ENCODE measurements at places on chromosomes 7 and 10.

- no peak for DNase-seq
Measured at GRCh38 chr10:129114588-129114987, 352.5 kb upstream of the MGMT start.

DNA sequence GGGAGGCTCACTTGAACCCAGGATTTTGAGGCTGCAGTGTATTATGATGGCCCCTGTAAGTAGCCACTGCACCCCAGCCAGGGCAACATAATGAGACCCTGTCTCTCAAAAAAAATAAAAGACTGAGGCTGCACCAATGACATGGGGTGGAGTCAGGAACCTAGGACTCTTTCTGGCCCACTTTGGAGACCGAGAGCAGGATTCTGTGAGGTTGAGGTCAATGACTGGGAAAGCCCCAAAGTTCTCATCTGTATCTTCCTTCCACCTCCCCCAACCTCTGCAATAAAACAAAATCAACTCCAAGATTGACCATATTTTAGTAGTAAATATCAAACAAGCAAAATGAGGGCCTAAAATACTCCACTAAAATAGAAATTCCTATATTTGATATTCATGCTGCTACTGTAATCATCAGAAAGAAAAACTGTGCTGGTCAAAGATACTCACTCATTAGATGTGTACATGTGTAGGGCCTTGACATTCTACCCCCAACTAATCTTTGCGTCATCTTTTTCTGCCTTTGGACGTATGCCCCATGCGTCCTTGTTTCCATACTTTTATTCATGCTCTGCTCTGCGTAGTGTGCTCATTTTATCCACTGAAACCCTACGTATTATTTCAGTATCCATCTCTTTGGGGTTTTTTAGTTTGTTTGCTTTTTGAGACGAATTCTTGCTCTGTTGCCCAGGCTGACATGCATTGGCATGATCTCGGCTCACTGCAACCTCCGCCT lies 23.8 kb downstream of the WBP1L start:
- no peak for DNase-seq

DNA sequence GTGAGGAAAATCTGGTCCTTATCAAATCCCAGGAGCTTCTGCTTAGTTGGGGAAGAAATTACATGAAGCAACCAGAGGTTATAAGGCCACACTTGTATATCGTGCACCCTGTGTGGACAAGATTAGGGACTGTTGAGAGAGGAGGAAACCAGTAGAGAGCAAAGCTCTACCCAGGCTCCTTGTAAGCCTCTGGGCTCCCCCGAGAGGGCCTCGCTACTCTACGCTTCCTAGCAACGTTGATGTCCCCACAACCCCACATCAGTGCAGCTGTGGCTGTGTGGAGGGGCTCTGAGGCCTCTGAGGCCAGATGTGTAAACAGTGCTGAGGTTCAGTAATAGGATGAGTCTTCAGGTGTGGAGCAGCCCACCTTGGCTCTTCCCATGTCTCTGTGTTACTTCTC lies 16.0 kb downstream of the HIF1AN start:
- no peak for DNase-seq

GRCh38 chr7:80859272-80859970 lies 59.4 kb downstream of the SEMA3C start:
- DNase-seq = no peak

DNA sequence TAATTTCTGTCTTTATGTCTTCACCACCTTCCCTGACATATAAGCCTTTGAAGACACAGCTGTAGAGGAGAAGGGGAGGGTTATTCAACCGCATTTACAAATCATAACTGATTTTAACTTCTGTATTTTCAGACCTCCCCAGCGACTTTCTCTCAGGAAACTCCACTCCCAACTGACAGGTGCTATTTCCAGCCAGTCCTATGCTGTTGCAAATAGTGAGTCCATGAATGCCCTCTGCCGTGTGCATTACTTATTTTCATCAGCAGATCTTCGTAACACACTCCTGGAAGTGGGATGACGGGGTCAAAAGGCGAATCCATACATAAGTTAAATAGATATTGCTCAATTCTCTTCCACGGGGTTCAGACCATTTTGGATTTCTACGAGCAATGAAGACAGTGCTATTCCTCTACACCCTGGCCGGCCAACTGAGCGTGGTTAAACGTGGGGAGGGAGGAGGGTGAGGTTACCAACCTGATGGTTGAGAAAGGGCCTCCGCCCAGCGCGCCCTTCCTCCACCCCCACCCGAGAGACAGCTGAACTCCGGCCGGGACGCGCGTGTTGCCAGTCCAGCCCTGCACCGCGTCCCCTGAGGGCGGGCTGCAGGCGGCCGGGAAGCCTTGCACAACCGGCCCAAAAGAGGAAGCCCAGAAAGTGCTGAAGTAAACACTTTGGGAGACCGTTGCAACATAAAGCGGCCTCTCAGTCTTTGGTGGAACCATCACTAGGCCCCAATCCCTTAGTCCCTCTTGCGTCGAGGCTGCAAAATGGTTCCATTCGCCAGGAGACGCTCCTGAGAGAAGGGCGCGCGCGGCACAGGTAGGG lies at the start of gene APBB1IP:
Gene APBB1IP, plus strand, starts transcription at position 705 of the 825 bp plus-strand sequence. CDS start 53,986 bp downstream, outside the sequence.
- no peak for DNase-seq

GRCh38 chr7:2196381-2197378 lies 36.1 kb downstream of the MAD1L1 start:
- no peak for DNase-seq

DNA sequence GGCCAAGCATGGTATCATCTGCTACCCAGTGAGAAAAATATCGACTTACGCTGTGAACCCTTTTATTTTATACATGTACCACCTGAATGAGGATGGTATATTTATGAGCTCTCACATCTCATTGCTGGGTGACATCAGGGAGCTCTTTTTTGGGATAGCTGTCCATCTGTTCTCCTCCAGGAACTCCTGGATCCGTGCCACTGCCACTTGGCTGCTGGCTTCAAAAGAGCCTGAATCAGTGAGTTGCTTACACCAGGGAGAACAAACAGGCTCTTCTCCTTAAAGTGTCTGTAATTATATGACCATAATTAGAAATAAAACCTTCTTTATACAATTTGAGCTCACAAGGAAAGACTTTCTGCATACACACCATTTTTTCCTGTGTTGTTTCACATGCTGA lies 106.2 kb downstream of the KAT6B start:
- no peak for DNase-seq

GRCh38 chr10:130371666-130372065 lies 235.5 kb downstream of the GLRX3 start:
- no peak for DNase-seq

DNA sequence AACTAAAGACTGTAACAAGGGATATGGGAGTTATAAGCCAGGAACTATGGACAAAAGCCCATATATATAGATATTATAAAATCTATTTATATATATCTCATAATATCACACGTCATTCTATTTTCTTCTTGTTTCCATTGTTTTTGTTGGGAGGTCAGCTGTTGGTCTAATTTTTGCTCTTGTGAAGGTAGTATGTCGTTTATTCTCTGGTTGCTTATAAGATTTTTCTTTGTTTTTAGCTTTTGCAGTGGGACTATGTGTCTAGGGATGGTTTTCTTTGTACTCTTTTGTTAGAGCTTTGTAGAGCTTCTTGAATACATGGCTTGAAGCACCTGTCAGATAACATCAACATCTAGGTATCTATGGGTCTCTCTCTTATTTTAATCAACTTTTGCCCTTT lies 14.0 kb downstream of the ARL4A start:
- no peak for DNase-seq

- no peak for DNase-seq
Measured at GRCh38 chr10:11760861-11761260, 18.7 kb downstream of the ECHDC3 start.

DNA sequence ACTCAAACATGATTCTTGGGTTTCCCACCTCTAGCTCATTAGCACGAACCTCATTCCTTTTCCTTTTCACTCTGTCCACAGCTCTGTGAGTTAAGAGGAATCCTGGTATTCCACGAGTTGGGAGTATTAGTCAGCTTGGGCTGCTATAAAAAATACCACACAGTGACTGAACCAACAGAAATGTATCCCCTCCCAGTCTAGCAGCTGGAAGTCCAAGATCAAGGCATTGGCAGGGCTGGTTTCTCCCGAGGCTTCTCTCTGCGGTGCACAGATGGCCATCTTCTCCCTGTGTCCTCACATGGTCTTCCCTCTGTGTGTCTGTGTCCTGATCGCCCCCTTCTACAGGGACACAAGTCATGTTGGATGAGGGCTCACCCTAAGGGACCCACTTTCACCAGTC lies 261.6 kb downstream of the TNS3 start:
- no peak for DNase-seq

- DNase-seq = no peak
Measured at GRCh38 chr10:78304091-78305045, 270.7 kb downstream of the RPS24 start.

GRCh38 chr7:50857804-50858489 lies 75.3 kb upstream of the GRB10 start:
- no peak for DNase-seq

DNA sequence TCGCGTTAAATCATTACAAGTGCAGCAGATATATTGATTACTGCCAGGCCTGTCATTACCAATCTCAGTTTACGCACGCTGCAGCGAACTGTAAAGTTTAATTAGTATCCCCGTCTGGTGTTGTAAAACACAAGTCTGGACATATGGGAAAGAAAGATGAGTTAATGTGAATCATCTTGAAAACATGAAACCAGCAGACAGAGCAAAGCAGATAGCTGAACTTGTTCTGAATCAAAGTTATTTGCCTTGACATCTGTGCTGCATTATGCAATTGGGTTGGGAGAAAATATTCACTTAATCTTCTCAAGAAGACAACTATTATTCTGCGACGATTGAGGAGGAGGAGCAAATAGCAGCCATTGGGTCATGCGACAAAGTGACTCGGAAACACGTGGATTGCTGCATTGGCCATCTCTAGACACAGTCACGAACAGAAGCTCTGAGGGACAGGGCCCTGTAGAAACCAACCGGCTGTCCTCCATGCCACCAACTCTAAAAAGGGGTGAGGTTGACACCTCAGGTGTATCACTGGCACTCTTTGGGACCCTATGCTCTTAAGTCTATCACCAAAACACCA lies 156.3 kb upstream of the C7orf33 start:
- no peak for DNase-seq

GRCh38 chr7:121531175-121532070 lies 135.3 kb upstream of the FAM3C start:
- no peak for DNase-seq

DNA sequence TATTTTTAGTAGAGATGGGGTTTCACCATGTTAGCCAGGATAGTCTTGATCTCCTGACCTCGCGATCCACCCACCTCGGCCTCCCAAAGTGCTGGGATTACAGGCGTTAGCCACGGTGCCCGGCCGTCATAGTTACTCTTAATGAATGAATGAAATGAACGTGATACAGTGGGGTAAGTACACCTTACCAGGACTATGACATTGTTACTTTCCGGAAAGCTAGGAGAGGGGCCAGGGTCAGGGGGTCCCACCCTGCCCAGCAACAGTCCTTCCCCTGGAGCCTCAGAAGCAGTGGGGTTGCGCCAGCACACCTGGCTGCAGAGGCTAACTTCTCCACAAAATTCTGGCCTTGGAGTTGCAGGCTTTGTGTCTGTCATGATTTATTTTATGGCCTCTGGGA lies 21.4 kb downstream of the VSTM4 start:
- no peak for DNase-seq

DNA sequence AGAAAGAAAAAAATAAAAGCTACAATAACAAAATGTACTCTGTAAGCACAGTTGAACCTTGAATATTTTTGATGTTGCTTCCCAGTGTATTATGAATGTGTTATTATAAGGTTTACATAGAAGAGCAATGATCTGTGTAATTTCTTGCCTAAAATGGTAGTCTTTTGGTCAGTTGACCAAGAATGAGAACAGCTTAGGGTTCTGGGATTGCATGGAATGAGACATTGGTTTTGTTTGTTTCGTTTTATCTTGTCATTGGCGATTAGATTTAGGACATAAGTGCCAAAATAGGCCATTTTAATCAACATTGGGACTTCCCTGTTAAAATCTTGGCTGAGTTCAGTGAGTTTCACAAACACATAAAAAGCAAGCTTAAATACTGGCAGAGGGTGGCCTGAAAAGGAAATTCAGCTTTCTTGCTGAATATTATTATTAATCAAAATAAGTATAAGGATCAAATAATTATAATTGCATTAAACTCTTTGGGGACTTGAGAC lies 49.1 kb upstream of the GLCCI1 start:
- no peak for DNase-seq

DNA sequence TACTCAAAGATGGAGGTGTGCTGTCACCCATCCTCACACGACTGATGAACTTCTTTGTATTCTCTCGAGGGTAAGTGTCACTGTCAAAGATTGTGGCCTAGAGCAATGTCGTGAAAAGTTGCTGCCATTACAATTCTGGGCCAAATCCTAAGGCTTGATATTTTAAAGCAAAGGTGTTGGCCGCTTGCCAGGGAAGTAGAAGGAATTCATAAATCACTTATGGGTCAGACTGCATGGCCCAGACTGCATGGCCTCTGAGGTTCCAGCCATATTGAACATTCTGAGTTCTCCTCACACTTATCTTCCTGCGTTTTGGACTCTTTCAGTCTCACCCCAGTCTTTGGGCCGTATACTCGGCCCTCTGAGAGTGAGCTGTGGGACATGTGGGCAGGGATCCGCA lies 8.6 kb downstream of the MEST start:
- no peak for DNase-seq

- no peak for DNase-seq
Measured at GRCh38 chr10:116713846-116714245, 28.5 kb downstream of the HSPA12A start.

GRCh38 chr10:78699971-78700370 lies 368.8 kb upstream of the ZMIZ1 start:
- no peak for DNase-seq

GRCh38 chr10:88705958-88706357 lies at the start of gene LIPK:
TSS of gene LIPK (plus strand) at chr10:88706249. CDS start at chr10:88724544, 18,295 bp downstream.
- no peak for DNase-seq
